ENCODE measurements at places on chromosomes 7 and 10.

DNA sequence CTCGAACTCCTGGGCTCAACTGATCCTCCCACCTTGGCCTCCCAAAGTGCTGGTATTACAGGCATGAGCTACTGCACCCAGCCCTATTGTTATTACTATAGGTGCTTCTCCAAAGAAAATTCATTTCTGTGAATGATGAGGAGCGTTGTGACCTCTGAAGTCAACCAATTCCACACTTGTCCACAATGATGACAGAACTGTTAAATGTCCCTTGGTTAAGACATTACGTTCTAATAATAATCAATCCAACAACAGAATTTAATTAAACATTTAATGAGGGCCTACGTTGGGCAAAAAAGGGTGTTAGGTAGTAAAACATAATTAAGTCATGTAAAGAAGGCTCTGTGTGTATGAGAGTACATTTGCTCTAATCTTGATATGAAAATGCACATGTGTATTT lies 18.2 kb downstream of the POLR3A start:
- no peak for DNase-seq

- no peak for DNase-seq
These were observed 101.9 kb downstream of the HIBADH start for GRCh38 chr7:27560706-27561235.

DNA sequence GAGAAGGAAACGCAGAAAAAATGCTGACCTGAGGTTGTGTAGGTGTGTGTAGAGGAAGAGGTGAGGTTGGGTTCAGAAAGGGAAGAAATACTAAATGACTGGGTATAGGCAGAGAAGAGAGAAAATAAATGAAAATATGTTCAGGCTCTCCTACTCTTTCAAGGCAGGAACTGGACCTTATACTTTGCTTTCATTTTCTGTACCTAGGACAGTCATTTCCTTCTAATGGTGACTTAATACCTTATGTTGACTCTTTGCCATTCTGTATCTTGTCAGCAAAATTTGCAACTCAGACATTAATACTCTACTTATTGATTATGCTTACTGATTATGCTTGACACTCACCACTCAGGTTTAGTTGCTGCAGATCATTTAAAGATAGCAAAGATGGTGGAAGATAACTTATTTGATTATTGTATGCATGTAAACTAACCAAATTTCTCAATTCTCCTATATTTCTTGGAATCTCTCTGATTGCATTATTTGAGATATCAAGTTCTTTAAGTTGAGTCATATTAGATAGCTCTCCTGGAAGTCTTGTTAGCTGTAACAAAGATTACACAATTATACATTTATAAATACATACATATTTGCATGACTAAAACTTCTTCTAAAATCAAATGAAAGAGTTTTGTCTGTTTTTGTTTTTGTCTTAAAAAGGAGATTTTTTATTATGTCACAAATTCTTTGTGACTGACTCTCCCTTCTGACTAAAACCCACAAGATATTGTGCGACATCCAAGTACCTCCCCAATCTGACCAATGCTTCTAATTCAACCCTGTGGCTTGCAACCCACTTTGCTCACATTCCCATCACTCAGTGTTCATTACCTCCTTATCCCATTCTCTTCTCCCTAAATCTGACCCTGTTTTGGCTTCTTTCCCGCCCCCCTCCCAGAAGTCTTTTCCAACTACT lies 20.0 kb downstream of the LRRD1 start:
- no peak for DNase-seq

GRCh38 chr7:92052684-92053083 lies 81.6 kb downstream of the CYP51A1 start:
- DNase-seq, result no peak

GRCh38 chr7:150481922-150482321 lies 31.5 kb downstream of the GIMAP8 start:
- no peak for DNase-seq

- DNase-seq, result no peak
These were observed 158.1 kb downstream of the MAD1L1 start for GRCh38 chr7:2074691-2075090.

DNA sequence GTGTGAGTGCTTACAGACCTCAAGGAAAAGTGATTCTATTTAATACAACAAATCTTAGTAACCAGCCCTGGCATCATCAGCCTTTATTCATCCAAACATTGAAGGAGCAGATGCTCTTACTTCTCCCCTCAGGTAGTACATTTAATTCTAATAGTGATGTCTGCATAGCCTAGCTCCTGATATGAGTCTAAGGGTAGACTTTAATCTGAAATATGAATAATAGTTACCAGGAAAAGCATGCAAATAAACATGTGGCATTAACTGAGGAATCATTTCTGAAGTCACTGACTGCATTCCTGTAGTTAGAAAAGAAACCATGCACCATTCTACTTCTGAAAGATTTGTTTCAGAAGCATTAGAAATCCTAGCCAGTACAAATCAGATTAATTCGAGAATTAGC lies 25.7 kb upstream of the LMBR1 start:
- no peak for DNase-seq

DNA sequence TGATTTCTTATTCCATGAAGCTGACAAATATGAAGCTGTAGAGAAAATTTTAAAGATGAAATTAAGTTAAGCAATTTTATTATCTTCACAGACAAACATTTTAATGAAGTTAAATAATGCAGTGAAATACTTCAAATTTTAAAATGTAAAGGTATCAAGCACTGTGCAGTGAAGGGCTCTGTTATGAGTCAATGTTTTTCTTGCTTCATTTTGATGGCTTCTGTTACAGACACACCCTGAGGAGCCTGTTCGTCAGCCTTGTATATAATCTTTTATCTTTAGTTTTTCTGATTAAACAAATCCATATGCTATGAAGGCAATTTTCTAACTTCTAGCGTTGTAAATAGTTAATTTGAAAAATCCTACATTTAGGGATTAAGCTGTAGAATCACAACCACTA lies 18.5 kb downstream of the VSTM2A start:
- DNase-seq, result no peak

GRCh38 chr7:54778166-54778565 lies 19.2 kb upstream of the SEC61G start:
- no peak for DNase-seq

DNA sequence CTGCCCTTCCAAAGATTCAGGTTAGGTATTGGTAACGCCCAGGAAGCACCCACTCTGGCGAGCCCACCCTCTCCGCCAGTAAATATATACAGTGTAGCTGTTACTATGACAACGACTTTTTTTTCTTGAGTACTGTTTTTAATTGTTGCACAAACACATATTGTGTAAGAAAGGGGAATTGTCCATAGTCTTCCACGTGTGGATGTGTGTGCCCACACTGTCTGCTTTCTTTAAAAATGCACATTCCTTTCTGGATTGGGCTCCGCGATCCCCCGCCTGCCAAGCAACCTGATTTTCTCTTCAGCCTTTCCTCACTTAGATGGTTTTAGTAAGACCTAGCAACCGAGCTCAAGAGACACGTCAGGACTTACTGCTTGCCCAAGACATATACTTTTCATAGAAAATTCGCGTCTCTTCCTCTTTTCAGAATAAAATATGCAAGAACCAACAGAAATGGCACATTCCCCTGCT lies 247.8 kb downstream of the EBF3 start:
- DNase-seq, result no peak

- DNase-seq, result no peak
These were observed 61.2 kb upstream of the ANTXRL start for GRCh38 chr10:46225597-46225996.

DNA sequence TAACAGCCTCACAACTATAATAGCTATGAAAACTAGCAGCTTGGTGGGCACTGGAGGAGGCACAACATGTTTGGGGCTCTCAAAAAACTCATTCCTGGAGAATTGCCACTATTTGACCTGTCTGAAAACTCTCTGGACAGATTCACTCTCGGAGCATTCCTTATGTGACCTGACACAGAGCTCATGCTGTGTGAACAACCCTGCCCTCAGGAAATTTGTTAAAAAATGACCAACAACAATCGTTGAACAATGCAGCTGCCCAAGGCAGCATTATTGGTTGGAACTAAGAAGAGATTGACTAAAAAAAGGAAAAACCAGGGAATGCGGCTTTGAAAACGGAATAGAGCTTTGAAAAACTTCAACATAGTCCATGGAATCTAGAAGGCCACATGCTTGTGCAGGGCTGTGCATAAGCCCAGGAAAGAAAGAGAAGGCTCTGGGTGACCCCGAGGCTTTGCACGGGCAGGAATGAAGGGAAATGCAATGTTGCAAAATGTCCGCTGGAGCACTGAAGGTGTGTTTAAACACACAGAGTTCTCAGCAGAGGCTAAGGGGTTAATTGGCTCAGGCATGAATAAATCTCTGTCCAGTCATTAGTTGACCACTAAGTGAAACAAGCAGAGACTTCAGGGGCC lies 52.8 kb downstream of the NAMPT start:
- DNase-seq, result no peak

DNA sequence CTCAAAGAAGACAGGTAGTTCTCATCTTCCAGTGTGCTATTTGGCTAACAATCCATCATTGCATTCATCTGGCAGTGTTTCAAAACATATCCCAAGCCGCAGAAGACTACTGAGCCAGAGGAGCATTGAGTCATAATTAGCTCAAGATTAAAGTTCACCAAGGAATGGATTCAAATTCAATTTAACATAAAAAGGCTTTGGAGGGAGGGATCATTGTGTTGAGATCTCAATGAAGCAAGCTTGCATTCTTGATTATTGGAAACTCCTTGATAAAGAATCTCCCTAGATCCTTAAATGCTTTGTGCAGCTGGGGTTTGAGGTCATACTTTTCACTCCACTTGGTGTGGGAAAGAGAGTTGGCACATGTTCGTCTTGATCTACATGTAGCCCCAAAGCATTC lies 142.8 kb upstream of the SEMA3A start:
- DNase-seq, result no peak

DNA sequence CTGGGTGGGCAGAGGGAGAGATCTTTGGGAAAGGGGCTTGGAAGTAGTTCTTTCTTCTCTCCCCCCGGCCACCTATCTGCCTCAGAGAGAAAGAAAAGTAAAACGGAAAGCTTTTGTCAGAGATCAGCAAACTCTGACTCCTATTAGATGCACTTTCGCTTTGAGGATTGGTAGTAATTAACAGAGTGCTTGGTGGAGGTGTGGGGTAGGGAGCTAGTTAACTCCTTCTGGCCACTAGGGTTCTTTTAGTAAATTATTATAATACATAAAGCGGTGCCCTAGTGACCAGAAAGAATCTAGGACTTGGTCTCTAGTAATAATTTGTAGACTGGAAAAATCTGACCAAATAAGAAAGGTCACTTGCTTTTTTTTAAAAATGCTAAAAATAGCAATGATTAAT lies 54.6 kb downstream of the CPVL start:
- no peak for DNase-seq

GRCh38 chr7:108736221-108736891 lies 166.7 kb downstream of the DNAJB9 start:
- DNase-seq, result no peak

- DNase-seq, result no peak
These were observed 51.6 kb downstream of the PTPRZ1 start for GRCh38 chr7:121924269-121925186.

- DNase-seq, result peak; percentile 21
These were observed 70.8 kb downstream of the SGMS1 start for GRCh38 chr10:50552771-50553535.

GRCh38 chr10:51564896-51565510 lies 134.4 kb downstream of the CSTF2T start:
- no peak for DNase-seq

DNA sequence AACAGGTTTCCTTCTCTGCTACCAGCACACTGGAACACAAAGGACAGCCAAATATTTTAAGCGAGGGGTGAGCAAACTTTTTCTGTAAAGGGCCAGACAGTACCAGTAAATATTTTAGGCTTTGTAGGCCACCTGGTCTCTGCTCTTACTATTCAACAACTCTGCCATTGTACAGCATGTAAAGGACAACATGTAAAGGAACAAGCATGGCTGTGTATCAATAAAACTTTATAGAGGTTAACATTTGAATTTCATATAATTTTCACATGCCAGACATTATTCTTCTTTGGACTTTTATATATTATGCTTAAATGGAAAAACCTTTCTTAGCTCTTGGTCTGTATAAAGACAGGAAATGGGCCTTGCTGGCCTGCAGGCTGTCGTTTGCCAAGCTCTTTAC lies 30.2 kb downstream of the RHEB start:
- no peak for DNase-seq

GRCh38 chr10:75655791-75656451 lies 224.5 kb downstream of the LRMDA start:
- DNase-seq, result no peak

- DNase-seq, result no peak
These were observed 93.8 kb upstream of the MEOX2 start for GRCh38 chr7:15780271-15780670.

DNA sequence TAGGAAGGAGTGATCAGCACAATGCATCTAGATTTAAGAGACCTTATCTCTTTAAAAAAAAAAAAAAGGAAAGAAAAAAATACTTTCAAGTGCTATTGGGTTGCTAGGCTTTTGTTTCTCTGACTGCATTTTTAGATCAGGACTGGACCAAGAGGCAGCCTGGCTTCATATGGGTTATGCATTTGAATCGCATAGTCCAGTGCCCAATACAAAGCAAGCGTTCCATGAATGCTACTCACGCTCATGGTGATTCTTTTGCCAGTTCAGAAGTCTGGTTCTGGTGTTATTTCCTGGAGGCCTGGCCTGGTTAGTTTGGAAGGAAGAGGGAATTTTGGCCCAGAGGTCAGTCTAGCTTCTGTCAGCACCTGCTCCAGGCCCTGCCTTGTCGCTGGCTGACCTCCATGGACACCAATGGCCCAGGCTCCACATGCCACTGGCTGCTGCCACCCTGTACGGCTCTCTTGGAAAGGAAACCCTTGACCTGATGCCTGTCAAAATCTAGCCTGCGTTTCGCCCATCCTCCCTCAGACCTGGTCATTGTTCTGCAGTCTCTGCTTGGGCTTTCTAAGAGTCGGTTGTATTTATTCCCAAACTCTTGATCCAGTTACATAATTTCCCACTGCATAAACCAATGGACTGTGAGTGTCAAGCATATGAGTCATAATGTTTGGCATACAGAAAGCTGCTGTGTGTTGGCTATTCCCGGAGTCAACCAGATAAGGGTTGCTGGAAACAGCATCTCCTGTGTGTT lies 74.3 kb upstream of the MKX start:
- no peak for DNase-seq

DNA sequence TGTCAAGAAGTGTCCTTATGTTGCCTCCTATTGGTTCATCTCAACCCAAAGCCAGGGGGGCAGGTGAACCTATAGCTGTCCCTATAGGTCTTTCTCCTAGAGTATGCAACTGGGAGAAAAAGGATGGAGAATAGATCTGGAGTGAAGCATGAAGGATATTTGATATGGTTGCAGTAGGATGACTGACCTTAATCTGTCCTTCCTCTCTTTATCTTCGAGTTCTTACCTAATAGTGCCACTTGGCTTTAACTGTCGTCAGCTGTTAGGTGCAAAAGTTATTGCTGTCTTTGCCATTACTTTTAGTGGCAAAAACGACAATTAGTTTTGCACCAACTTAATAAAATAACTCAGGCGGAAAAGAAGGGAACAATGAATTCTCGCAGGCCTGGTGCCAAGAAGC lies 196.0 kb downstream of the GALNT17 start:
- DNase-seq, result no peak

- peak; percentile 42 for DNase-seq
These were observed 25.5 kb downstream of the PRR15 start for GRCh38 chr7:29588900-29589696.
